ENCODE measurements at places on chromosomes 1 and 21.

GRCh38 chr1:85202092-85202863, 1.5 kb upstream of the SYDE2 start:
- no peak for DNase-seq

DNA sequence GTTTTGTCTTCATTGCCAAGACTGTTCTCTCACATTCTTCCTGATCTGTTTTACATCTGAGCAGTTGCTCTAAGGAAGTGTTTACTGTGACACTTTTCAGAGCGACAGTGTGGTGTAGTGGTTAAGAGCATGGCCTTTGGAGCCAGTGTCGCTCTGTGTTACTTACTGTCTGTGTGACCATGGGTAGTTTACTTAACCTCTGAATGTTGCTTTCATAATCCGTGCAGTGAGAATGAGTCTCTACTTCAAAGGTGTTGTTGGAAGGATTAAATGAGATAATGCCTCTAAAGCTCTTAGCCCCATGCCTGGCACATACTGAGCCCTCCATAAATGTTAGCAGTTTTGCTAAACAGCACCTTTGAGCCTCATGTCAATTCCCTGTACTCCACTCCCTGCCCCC, 35.9 kb upstream of the ZFP69B start:
- no peak for DNase-seq

- DNase-seq: no peak
Measured at GRCh38 chr21:17616831-17617230, 4.1 kb upstream of the BTG3 start.

- DNase-seq: no peak
Measured at GRCh38 chr1:33111965-33112364, 31.0 kb downstream of the AZIN2 start.

GRCh38 chr1:246216906-246217305, 290.2 kb downstream of the SMYD3 start:
- DNase-seq: no peak

DNA sequence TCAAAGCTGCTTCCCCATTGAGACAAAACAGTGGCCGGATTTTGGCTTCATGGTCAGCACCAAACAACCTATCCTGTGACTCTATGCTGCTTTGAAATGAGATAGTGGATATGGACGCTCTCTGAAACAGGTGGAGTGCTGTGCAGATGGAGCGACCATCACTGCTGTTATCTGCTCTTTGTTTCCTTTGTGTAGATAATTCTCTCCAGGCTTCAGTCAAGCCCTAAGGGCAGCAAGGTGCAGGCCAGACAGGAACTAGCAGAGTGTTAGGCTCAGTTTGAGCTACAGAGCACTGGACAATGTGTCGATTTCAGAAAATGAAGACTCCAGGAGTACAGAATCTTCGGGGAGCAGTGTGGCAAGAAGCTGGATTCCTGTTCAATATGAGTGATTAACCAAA, 4.8 kb upstream of the IRF6 start:
- no peak for DNase-seq

GRCh38 chr21:39012326-39013230, 170.7 kb downstream of the PSMG1 start:
- DNase-seq: no peak

- DNase-seq: no peak
Measured at GRCh38 chr1:181038399-181038873, 4.7 kb downstream of the MR1 start.

DNA sequence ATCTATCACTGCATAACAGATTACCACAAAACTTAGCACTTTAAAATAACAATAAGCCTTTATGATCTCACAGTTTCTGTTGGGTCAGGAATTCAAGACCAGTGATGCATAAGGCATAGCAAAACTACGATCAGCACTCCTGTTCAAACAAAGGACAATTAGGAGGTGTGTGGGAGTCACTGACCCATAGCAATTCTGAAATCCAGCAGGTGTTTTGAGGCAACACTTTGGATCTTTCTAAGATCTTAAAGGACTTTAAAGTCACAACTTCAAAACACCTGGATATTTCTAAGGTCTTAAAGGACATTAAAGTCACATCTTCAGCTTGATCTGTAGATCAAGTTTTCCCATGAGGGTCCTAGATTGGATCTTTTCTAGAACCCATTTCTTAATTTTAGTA, 35.3 kb downstream of the AKT3 start:
- no peak for DNase-seq

- no peak for DNase-seq
Measured at GRCh38 chr1:175841738-175842187, 98.4 kb upstream of the TNR start.

Data from stimulated activated CD8-positive, alpha-beta memory T cell treated with anti-CD3 and anti-CD28 coated beads, Interleukin-15, amount 100 ng/mL, for 48 hours (primary cell).